ENCODE measurements at places on chromosomes 6 and 20.

DNA sequence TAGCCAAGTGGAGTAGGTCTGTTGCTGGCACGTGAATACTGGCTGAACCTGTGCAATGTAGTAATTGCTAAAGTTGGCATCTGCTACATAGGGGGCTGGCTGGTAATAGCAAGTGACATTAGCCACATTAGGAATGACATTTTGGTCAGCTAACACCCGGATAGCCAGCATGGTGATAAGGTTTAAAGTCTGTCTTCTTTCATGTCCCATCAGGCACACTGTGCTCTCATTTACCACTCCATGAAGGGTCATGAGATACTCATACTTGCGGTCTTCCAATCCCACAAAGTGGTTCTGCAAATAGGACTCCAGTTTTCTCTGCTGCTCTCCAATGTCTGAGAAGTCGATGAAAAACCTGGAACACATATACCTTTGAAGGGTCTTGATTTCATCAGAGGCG is 2.8 kb downstream of the TENT5A start:
- DNase-seq, result no peak

DNA sequence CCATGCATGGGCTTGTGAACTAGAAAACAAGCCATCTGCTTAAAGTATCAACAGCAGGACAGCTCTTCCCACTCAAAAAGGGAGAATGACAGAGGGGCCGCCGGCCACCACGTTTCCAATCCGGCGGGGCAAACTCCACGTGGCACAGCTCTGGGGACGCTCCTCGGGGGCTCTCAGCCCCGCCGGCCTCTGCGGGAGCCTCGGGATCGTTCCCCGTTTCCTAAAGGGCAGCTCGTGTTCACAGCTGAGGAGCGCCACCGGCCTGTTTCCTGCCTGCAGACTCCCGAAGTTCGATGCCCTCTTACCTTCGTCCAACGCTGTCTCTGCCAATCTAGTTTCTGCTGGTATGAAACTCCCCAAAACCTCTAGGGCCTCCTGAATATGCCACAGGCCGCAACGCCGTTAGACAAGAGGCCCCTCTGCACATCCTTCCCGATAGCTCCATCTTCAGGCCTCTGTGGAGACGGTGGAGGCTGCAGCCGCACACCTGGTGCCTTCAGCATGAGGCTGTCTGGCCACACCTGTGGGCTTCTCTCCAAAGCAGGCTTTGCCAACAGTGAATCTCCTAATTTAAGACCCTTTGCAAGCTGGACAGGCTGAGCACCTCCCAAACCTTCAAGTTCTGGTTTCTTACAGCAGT is 46.5 kb downstream of the KCNQ2 start:
- no peak for DNase-seq

DNA sequence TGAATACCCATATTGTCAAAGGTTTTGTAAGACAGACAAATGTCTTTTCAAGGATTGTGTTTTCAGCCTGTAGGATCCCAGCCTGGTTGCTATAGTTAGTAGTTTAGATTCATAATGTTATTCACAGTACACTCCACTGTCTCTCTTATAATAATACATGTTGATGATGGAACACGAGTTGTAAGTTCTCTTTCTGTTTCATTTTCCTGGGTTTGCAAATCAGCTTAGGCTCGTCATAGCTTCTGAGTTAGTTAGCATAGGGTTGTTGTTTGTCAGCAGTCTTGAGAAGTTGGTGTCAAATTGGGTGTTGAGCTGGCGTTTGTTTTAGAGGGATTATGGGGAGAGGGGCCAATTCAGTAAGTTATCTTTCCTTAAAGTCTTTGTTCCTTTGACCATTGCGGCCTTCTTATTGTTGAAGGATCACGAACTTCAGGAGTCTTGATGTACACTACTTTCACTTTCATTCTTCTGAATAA is 45.8 kb downstream of the QKI start:
- DNase-seq, result no peak

GRCh38 chr6:3016473-3017280 is 17.0 kb downstream of the NQO2 start:
- DNase-seq, result no peak

DNA sequence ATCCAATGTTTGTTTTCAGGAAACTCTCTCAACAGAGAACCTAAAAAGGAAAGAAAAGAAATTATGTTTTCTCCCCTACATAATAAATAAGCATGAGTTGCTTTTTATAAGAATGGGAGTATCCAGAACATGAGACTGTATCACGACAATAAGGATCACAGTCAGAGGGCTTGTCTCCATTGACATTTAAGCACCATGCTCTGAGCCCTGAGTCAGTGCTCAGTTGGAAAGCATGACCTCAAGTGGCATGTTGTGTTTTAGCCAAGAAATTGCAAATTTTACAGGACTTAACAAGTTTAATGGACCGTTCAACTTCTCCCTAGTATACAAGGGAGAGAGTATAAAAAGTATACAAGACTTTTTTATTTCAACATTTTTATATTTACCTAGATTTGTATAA is 431.6 kb downstream of the GJA1 start:
- DNase-seq, result no peak

- no peak for DNase-seq
Observed at GRCh38 chr20:50594591-50595432, 84.6 kb downstream of the PTPN1 start.

- no peak for DNase-seq
Observed at GRCh38 chr6:136551103-136551502, 881 bp upstream of the MAP7 start.

DNA sequence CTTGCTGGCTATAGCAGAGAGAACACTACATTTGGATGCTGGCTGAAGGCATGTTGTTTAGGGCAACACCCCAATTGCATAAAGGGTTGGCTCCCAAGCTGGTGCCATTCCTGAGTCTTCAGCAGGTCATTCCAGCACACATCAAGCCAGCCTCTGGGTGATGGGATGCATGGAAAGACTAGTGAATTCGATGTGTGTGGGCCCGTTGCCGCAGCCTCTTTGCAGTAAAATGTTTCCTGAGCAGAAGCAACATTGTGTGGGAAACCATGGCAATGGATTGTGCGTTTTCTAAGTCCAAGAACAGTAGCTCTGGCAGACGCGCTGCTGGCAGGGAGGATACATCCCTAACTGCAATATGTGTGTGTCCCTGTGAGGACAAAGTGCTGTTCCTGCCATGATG is 142.4 kb upstream of the SLC24A3 start:
- DNase-seq, result no peak

- no peak for DNase-seq
Observed at GRCh38 chr20:1085492-1086276, 32.7 kb upstream of the PSMF1 start.

DNA sequence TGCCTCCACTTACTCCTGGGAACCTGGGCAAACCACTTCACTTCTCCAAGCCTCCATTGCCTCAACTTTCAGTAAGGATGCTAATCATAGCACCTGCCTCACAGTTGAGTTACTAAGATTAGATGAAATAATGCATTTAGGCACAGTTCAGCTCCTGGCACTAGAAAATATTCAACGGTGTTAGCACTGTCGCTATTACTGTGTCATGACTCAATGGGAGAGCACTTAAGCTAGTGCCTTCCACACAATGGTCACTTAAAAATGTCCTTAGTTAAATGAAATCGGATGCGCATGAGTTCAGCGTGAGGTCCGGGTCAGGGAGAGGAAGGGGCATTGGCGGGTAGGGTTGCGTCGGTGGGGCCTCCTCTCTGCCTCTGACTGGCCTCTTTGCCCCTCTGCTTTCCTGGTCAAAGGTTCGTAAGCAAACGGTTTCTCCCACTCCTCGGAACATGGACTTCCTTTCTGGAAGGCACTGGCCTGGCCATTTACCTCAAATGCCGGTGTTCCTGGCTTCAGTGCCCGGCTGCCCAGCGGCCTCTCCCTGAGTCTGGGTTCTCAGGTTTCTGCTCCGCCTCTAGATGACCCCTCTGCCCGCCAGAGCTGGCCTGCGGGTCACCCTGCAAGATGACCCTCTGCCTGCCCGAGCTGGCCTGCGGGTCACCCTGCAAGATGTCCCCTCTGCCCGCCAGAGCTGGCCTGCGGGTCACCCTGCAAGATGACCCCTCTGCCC is 123.8 kb upstream of the QKI start:
- no peak for DNase-seq

DNA sequence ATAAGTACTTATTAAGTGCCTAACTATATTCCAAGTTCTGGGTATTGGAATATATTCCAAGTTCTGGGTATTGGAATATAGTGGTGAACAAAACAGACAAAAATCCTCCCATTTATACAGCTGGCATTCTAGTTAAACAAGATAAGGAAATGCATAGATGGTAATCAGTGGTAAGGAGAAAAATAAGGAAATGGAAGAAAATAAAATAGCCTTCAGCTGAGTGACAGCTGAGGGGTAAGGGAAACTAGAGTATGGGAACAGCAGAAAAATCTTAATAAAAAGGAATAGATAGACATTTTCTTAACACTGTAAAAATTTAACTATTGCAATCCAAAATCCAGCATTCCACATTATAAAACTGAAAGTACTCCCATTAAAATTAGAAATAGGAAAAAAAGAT is 17.2 kb upstream of the WFDC10A start:
- no peak for DNase-seq

Data from effector CD4-positive, alpha-beta T cell (primary cell).